Activated CD4-positive, alpha-beta memory T cell treated with anti-CD3 and anti-CD28 coated beads for 36 hours (primary cell): ENCODE measurements at places on chromosomes 11 and 22. TPM values are rescaled to one million over a fixed set of nuclear protein-coding genes. Genes with fewer than 3 reads are reported as not detected.

GRCh38 chr11:93396316-93396715 is 65.8 kb downstream of the DEUP1 start:
- H3K27ac ChIP-seq, result no peak overlapping the region
- H3K36me3 ChIP-seq, result no peaks in the 10 kb centered on the region
- DNase-seq, result no peak

DNA sequence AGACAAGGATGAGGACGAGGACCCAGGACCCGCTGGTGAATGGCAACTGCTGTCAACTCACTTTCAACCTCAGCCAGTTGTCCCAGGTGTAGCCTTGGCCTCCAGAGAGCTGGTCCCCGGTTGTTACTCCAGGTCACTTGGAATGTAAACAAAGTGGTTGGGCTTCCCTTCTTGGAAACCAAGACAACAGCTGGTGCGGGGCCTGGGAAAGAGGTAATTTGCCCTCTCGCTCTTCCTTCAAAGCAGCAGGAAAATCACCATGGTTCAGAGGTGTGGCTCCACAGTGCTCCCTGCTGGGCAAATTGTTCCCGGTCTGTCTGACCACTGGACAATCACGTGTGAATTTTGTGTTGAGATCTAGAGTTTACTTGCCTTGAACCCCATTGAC is 15.0 kb downstream of the SLC1A2 start:
- H3K36me3 ChIP-seq, result no peaks in the 10 kb centered on the region
- no peak overlapping the region for H3K27ac ChIP-seq
- no peaks in the 10 kb centered on the region for H3K4me1 ChIP-seq
- no peaks in the 10 kb centered on the region for H3K27me3 ChIP-seq
- peak; percentile 37 for DNase-seq

- no peak for DNase-seq
- H3K4me3 ChIP-seq, result no peak overlapping the region
- H3K27me3 ChIP-seq, result peaks cover 7% of the 10 kb centered on the region
- no peak overlapping the region for H3K27ac ChIP-seq
- H3K36me3 ChIP-seq, result no peaks in the 10 kb centered on the region
- no peaks in the 10 kb centered on the region for H3K4me1 ChIP-seq
Measured at GRCh38 chr11:87444993-87445392, 407.3 kb downstream of the TMEM135 start.

GRCh38 chr22:47168900-47169800 is 406.7 kb downstream of the TBC1D22A start:
- no peaks in the 10 kb centered on the region for H3K4me1 ChIP-seq
- no peak overlapping the region for H3K27ac ChIP-seq
- peaks cover 22% of the 10 kb centered on the region for H3K36me3 ChIP-seq
- no peaks in the 10 kb centered on the region for H3K27me3 ChIP-seq

GVQW3 gene
- total RNA-seq, result 2.3 TPM

MISFA gene
- 2.9 TPM for total RNA-seq

GRCh38 chr22:41888627-41889200 is 26.2 kb downstream of the SHISA8 start:
- no peak overlapping the region for H3K4me3 ChIP-seq
- H3K27me3 ChIP-seq, result no peaks in the 10 kb centered on the region
- DNase-seq, result no peak
- H3K36me3 ChIP-seq, result peaks cover 74% of the 10 kb centered on the region
- no peaks in the 10 kb centered on the region for H3K4me1 ChIP-seq

DNA sequence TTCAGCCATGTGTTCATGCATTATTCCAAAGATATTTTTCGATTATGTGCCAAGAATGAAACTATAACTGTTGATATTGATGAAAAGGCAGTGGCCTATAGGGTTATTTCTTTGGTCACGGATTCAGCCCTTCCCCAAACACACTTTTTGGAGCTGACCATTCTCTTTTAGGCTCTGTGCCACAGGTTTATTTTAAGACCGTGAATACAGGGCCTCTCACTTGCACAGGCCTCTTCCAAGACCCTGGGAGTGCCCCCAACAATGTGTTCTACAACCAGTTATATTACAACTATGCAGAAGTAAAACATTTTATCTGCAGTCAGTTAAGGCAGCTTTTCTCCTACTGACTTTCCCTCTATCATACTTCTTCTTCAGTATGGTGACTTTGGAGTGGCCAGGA is 104.6 kb downstream of the ALX4 start:
- H3K4me1 ChIP-seq, result peaks cover 6% of the 10 kb centered on the region
- H3K36me3 ChIP-seq, result peaks cover 52% of the 10 kb centered on the region
- H3K27ac ChIP-seq, result no peak overlapping the region
- no peak overlapping the region for H3K4me3 ChIP-seq
- no peak for DNase-seq

- no peak for DNase-seq
- H3K27ac ChIP-seq, result no peak overlapping the region
- H3K27me3 ChIP-seq, result no peaks in the 10 kb centered on the region
- H3K4me1 ChIP-seq, result peaks cover 7% of the 10 kb centered on the region
- H3K36me3 ChIP-seq, result no peaks in the 10 kb centered on the region
Measured at GRCh38 chr11:128970598-128971190, 28.0 kb upstream of the TP53AIP1 start.
